Retina (tissue), 1 donor: ENCODE measurements at places on chromosomes 1 and 21.

- DNase-seq: no peak
These were observed 11.6 kb downstream of the IFI6 start for GRCh38 chr1:27660300-27660835.

- DNase-seq: no peak
These were observed 15.8 kb downstream of the GPSM2 start for GRCh38 chr1:108892356-108893140.

DNA sequence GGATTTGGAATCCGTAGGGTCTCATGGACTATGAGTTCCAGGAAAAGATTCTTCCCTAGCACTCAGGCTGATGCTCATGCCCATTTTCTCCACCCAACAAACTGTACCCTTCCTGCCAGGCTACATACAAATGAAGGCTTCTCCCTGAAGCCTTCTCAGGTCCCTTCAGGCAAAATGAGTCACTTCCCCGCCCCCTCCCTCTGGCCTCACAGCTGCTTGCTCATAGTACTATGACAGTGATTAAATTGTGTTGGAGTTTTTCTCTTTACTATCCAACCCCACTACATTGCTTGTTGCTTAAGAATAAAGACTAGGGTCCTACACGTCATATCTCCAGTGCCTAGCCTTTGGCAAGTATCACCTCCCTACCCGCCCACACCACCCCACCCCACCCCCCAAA lies 207.6 kb upstream of the NFIA start:
- no peak for DNase-seq

GRCh38 chr1:42743317-42744147 lies 3.5 kb upstream of the CLDN19 start:
- no peak for DNase-seq
